ENCODE measurements at places on chromosomes 7 and 10.

DNA sequence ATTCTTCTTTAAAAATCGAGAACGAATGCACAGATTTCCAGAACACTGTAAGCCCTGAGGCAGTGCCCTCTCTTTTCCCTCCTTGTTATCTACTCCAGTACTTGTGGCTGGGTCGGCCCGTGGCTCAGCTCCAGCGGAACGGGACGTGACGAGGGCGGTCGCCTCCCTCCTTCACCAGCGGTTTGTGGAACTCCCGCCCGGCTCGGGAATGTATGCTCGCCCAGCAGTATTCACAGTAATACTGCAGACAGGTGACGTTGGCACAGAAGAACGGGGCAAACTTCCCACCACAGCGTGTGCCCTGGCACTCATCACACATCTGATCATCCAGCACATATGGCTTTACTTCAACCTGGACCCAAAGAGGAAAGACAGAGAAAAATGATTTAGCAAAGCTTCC, 128.5 kb downstream of the BTAF1 start:
- DNase-seq: no peak

- DNase-seq: no peak
These were observed 108.0 kb downstream of the TWIST1 start for GRCh38 chr7:19009241-19009935.

GRCh38 chr7:47040795-47041347, 541.0 kb downstream of the TNS3 start:
- no peak for DNase-seq

- no peak for DNase-seq
These were observed 1.5 kb downstream of the ADGRA1 start for GRCh38 chr10:133088956-133089800.

GRCh38 chr7:28312948-28313347, 99.4 kb upstream of the CREB5 start:
- DNase-seq: no peak

Measured in CD4-positive, alpha-beta T cell treated with Interleukin-12 subunit alpha and Interleukin-12 subunit beta, for 1 hour (primary cell).